ENCODE measurements at places on chromosomes 6 and 20.

DNA sequence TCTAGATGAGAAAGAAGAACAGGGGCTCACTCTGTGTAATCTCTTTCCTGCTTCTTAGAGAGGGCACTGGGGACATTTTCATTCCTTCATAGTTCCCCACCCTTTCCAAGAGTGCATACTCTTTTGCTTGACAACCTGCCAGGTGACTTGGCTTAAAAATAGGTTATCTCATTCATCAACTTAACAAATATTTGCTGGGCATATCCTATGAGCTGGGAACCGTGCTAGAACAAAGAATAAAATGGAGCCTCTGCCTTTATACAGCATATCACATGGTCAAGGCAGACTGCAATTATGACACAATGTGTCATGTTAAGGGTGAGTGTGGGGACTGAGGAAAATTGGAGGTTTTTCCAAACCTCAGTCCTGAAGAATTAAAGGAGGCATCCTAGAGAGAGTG lies 209.8 kb upstream of the FOXA2 start:
- DNase-seq: no peak

DNA sequence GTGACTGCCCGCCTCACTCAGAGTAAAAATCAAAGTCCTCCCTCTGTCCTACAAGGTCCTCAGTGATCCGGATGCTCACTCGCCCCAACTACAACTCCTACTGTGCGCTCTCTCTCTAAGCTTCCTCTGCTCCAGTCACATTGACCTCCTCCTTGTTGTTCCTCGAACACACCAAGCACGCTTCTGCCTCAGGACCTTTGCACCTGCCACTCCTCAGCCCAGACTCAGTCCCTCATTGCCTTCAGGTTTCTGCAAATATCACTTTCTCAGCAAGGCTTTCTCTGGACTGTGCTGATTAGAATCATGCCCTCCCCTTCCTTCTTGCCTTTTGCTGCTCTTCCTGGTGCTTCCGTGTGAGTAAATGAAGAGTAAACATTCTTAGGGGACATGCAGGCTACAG lies 41.6 kb downstream of the SULF2 start:
- DNase-seq: no peak

DNA sequence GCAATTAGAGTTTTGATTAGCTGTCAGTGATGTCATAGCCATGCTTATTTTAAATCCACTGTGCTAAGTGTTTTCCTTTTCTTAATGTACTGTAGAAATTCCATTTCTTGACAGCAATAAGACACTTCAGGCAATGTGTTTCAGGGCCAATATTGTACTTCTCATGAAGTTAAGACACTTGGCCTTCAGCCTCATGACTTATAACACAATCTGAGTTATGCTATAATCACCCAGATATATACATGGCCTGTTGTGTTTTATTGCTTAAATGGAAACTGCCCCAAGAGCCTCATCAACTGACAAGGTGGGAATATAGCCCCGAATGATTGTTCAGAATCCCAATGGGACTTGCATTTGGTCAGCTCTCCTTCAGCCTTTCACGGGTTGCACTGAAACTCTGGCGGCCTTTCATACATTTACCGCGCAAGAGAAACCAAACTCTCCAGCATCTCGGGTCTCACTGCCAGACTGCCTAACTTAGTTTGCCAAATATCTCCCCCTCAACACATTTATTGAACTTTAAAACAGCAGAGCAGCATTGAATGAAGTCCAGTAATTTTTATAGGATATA lies 44.2 kb upstream of the TBX18 start:
- no peak for DNase-seq

DNA sequence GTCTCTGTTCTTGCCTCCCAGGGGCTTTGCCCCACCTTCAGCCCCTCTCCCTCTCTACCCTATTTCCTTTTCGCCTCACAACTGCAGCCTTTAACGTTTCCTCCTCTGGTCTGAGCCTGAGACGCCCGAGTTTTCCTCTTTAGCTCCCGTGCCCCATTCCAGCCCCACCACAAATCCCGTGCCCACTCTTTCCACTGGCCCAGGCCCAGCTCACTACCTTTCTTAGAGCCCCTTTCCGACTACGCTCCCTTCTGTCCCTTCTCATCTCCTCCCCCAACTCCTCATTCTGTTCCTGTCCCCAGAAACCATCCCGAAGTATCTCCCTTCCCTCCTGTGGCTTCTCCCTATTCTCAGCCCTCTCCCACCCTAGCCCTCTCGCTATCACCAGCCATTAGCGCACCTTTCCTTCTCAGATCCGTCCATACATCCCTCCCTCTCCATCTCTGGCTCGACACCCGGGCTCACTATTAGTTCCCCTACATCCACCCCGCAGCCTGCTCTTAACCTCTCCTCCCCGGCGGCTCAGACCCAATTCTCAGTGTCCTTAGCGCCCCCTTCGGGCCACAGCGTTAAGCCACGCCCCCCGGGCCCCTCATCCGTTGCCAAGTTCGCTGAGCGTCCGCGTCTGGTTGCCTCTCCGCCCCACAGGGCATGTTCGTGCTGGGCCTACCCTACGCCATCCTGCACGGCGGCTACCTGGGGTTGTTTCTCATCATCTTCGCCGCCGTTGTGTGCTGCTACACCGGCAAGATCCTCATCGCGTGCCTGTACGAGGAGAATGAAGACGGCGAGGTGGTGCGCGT lies 2.7 kb downstream of the SLC32A1 start:
- no peak for DNase-seq

DNA sequence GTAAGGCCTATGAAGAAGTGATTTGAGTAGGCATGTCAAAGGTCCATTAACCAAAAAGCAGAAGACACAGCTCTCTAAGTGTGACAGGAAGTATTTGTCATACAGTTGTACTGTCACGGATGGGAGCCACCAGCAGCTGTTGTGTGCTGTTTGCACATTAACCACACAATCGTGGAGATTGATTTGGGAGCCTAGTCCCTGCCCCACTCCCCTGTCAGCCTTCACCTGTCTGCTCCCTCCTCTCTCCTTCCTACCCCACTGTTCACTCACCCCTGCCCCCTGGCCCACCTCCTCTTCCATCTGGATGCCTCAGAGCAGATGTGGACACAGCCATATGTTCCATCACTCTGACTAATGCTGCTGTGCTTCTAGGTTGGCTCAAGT lies 124.7 kb upstream of the SPACA1 start:
- no peak for DNase-seq

DNA sequence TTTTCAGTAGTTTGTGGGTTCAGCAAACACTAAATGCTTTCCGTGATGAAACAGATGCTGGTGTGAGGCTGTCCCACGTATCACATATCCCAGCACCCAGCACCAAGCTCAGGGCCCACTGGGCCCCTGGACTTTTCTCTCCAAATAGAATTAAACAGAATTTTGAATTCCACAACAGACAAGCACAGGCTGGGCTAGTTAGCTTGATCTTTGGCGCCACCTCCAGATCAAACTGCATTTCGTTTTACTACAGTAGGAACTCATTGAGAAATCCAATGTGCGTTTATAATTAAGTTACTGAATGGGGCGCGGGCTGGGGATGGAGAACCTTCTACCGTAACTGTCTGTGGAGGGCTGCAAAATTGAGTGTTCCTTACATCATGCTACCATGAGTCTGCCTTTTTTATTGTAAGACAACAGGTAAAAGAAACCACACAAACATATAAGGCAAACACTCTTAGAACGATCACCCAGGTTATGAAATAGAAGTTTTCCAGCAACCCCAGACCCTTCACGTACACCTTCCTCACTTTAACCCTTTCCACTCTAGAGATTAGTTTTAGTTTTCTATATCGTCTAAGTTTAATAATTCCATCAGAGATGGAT lies 107.8 kb downstream of the ZFP64 start:
- DNase-seq: no peak

DNA sequence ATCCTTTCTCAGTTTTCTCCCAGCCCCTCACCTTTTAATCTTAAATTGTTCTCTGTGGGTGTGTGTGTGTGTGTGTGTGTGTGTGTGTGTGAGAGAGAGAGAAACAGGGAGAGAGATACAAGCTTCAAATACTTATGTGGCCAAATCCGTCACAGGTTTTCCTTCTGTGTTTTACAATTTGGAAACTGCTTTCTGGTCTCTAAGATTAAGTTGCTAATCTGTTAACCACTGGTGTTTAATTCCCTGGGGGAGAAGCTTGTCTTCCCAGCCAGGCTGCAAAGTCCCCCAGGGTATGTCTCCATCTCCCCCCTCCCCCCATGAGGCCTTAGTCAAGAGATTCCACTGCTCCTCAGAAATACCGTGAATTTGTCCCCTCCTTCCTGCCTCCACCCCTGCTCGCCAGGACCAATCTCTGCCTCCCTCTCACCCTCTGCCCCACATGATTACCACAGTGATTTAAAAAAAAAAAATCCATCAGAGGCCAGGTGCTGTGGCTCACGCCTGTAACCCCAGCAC lies 49.0 kb downstream of the RIPOR3 start:
- DNase-seq: no peak

- DNase-seq: no peak
These were observed 197.9 kb upstream of the FOXQ1 start for GRCh38 chr6:1113916-1114540.

GRCh38 chr6:3081960-3082359 lies 13.7 kb downstream of the RIPK1 start:
- no peak for DNase-seq

GRCh38 chr6:154450498-154450897 lies 60.0 kb downstream of the CNKSR3 start:
- DNase-seq: no peak

- DNase-seq: no peak
These were observed 14.1 kb downstream of the NFATC2 start for GRCh38 chr20:51528263-51529027.

DNA sequence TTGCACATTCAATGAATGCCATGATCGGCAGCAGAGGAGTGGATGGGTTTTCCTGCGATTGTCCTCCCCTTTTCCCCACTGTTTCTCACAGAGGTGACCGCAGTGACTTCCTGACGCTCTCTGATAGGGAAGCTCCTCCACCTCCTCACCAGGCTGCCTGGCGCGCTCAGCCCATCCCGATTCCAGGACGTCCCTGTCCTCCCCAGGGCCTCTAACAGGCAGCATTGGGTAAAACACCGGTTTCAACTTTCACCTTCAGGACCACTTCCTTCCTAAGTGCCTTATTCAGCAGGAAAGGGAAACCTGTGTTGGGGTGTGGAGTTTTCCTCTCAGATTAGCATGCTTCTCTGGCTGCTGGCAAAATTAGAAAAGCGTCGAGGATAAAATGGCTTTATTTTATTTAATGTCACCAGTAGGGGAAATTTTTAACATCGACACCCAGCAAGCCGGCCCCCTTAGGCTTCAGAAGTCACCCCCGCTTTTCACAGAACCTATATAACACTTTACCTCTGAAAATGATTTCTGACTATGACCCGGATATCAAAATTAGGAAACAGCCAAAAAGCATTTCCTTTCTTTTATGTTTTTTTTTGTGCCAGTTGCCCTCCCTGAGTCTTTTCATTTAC lies 570.4 kb upstream of the GJE1 start:
- DNase-seq: peak; percentile 69

DNA sequence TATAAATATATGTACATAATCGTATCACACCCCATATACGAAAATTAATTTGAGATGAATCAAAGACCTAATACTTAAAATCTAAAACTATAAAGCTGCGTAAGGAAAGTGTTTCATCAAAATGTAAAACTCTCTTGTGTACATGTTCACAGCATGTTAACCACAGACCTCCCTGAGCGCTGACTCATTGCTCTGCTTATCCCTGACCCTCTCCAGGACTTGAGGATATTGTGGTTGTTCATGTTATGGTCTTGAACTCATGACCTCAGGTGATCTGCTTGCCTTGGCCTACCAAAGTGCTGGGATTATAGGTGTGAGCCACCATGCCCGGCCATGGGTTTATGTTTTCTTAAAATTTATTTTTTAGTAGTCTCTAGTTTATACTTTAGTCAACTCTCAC lies 14.2 kb downstream of the FAM83B start:
- DNase-seq: no peak

- DNase-seq: no peak
These were observed 39.2 kb downstream of the SPACA1 start for GRCh38 chr6:88086792-88087191.

- no peak for DNase-seq
These were observed 46.6 kb downstream of the CDH22 start for GRCh38 chr20:46261456-46262253.

DNA sequence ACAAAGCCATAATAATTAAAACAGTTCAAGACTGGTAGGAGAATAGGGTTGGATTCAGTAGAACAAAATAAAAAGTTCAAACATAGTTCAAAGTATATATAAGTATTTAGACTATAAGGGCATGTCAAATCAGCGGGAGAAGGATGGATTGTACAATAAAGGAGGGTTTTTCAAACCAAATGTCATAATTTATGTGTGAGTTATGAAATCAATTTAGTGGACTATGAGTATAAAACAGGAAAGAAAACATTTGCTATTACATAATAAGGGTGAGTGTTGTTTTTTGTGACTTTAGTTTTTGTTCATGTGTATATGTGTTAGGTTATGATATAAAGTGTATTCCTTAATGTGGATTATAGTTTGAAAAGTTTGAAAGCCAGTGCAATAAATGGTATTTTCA lies 10.6 kb downstream of the ORC3 start:
- DNase-seq: no peak

DNA sequence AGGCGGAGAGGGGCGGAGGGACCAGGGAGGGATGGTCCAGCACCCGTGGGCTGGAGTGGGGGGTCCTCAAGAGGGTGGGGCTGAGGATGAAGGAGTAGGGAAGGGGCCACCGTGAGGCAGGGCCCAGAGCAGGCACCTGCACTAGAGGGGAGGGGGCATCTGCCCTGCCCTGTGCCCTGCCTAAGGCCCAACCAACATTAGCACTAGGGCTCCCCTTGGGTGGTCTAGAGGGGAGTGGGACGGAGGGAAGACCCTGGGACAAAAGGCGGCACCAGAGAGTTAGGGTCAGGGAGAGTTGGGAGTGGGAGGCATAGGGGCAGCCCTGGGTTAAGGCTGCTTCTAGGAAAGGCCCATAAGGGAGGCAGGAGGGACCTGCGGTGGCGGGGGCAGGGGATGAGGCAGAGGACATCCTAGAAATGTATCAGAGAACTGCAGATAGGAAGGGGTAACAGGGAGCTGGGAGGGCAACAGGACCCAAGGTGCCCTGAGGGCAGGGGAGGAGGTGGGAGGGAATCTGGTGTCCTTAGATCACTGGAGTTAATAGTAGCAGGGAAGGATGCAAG lies 24.5 kb downstream of the HLA-F start:
- no peak for DNase-seq

GRCh38 chr6:27149150-27149549 lies 98.4 kb upstream of the PRSS16 start:
- DNase-seq: no peak

DNA sequence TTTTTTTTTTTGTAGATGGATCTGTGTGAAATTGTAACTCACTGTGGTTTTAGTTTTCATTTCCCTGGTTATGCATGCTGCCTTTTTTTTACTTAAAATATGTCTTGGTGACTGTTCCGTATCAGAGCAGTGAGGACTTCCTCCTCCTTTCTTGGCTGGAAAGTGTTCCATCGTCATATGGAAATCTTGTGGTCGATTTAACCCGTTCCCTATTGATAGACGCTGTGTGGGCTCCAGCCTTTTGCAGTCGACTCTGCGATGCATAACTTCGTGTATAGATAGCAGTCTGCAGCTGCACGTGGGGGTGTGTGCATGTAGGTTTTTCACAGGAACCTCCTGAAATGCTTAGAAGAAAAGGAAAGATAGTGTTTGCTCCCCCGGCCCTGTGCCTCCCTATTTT lies 28.1 kb upstream of the PNPLA1 start:
- peak; percentile 70 for DNase-seq
